Stimulated activated CD8-positive, alpha-beta memory T cell treated with anti-CD3 and anti-CD28 coated beads, Interleukin-7, amount 100 ng/mL, for 1 hour (primary cell): ENCODE measurements at places on chromosomes 2 and 18.

DNA sequence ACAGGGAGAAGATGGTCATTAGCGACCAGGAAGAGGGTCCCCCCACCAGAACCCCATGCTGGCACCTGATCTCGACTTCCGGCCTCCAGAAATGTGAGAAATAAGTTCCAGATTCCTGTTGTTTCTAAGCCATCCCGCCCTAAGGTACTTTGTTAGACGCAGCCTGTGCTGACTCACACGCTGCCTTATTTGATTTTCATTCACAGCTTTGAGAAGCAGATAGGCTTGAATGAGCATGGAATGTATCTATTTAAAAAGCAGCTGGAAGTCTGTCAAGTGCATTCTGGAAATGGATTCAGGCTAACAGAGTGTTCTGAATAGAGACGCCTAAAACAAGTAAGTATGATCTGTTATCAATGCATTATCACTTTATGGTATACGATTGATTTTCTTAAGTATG is 8.3 kb upstream of the IL1R2 start:
- DNase-seq = no peak

DNA sequence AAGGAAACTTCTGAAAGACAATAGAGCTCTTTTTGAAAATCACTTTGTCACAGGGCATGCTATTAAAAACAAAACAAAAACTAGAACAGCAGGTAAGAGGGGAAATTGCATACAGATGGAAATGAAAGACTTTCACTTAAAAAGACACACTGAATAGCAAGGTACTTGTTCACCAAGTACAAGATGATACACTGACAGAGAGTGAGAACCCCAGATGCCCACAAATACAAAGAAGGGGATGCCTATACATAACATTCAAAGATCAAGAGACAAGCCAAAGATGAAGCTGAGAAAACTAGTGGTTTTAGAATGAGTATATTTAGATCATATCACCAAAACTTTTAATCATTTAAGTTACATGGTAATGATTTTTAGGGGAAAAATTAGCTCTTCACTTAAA is 60.7 kb downstream of the ASXL2 start:
- no peak for DNase-seq

DNA sequence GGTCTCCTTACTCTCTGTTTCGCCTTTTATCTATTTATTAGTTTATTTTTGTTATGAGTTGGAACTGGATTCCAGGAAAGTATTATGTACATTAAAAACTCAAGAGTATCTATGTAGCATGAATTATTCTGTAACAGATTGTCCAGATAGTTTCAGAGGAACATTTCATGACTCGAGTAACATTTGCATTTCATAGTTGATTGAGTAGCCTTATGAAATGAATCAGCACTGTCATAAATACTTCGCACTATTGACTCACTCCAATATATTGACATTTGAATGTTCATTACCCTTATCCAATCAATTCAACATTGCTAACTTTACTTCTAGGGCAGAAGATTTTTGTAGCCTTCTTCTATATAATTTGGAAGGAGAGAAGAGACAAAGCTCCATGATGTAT is 11.3 kb upstream of the VRK2 start:
- no peak for DNase-seq

- no peak for DNase-seq
These were observed 33.1 kb downstream of the IRS1 start for GRCh38 chr2:226766352-226767055.

DNA sequence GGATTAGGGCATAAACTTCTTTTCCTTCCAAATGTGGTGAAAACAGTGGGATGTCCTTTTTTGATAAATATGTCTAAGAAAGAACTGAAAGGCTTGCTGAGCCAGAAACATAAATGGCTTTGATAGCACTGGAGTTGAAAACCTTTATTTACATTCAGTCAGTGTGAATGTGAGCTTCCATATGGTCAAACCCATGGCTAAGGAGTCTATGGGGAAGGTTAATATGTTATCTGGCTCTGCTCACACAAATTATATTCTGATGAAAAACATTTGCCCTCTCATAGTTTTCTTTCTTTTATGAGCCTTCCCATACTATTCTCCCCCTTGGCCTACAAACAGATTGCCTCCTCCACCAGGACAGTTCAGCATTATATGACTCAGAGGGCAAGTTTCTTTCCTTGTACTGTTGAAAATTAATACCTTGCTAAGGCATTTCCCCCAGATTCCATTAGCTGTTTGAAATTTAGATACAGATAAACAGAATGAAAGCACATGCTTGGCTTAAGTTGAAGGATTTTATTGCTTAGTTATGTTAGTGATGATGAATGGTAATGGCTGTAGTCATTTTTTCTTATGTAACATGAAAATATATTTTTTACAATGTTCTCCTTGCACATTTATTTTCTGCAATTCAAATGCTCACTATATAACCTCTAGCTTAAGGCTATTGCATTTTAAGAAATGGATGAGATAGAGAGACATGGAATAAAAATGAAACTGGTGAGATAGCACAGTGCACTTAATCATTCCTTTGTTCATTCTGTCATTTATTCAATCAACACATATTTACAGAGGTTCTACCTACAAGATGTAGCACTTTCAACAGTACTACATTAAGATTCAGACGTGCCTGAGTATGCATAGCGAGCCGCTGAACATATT is 544.1 kb downstream of the LRRTM4 start:
- DNase-seq = no peak

GRCh38 chr2:216904974-216905373 is 45.1 kb upstream of the TNP1 start:
- no peak for DNase-seq

DNA sequence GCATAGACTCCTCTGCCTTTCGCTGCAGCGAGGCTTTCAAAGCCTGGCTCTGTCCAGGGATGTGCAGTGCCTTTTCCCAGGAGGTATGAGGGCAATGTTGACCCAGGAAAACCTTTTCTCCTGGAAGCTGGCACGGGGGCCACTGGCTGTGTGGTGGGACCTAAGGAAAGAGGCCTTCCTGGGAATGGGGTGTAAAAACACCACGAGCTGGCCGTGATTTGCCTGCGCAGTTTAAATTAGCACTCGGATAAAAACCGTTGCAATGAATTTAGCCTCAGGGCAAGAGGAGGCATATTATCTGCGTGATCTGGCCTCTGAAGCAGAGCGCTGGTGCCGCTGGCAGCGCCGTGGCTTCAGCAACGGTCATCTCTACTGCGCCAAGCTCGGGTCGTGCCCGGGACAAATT is 3.0 kb downstream of the OSR1 start:
- DNase-seq = no peak

DNA sequence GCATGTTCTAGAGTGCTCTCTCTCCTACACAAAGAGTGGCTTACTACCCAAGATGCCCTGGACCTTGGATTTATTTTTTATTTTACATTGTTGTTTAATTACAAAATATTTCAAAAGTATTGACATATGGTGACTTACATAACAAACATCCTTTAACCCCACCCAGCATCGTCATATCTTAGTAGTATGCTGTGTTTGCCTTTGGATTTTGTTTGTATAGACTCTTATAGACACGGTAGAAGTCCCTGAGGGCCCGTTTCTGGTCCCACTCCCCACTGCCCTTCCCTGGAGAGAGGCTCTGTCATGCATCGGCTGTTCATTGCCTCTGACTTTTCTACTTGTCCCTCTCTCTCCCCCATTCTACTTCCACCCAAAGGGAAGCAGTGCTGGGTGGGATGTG is 112.0 kb downstream of the ZBTB7C start:
- DNase-seq = no peak

- DNase-seq = no peak
These were observed 228.2 kb downstream of the CCDC178 start for GRCh38 chr18:33212363-33212762.

DNA sequence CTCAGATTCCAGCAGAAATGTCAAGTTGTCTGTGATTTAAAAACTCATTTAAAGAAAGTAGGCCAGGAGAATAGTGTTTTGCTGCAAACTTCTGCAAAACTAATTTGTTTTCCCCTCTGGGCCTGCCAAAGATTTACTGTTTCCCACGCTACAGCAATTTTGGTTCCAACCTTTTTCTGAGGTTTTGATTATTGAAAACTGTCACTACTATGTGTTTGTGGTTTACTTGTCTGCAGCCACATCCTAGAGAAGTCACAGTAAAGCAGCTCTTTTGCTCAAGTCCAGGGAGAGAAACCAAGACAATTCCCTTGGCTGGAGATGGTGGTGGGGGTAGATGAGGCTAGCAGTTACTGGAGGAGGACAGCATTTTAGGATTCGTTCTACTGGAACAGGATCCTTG is 12.8 kb downstream of the IL1R2 start:
- DNase-seq = no peak
